ENCODE measurements at places on chromosomes 1 and 21. TPM values are rescaled to one million over a fixed set of nuclear protein-coding genes. Genes with fewer than 3 reads are reported as not detected.

GRCh38 chr1:202615501-202616354 is 94.5 kb downstream of the SYT2 start:
- H3K4me3 ChIP-seq, result no peak overlapping the region
- no peaks in the 10 kb centered on the region for H3K36me3 ChIP-seq
- DNase-seq, result no peak

- H3K36me3 ChIP-seq, result no peaks in the 10 kb centered on the region
- DNase-seq, result no peak
- H3K4me3 ChIP-seq, result no peak overlapping the region
Observed at GRCh38 chr1:2611031-2611501, 21.8 kb downstream of the MMEL1 start.

DNA sequence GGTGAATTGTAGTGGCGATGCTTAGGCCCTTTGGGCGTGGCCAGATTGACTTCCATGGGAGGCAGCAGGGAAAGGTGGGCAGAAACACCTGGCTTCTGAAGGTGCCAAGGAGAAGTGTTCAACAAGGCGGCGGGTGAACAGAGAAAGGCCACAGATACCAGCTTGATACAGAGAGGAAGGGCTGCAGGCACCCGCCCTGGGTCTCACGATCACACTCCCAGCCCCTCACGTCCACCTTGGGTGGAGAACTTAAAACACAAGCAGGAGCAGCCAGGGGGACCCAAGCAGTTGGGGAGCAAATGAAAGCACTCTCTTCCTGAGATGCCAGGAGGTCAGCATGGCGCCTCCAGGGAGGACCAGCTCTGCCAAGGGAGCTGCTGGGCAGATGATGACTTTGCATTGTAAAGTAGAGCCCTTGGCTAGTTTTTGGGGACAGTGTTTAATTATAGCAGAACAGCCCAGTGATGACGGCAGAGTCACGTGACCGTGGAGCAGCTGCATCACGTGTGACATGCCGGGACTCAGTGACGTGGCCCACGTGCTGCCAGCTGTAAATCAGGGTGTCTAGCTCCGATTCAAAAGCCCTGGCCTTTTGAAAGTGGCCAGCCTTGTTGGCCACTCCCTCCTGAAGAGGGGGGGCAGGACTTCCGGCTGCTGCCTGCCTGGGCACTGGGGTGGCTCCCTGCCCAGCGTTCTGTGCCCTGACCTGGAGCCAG is 19.0 kb downstream of the SLC37A1 start:
- peaks cover 18% of the 10 kb centered on the region for H3K4me1 ChIP-seq
- H3K27ac ChIP-seq, result no peak overlapping the region
- no peaks in the 10 kb centered on the region for H3K36me3 ChIP-seq
- DNase-seq, result no peak

DNA sequence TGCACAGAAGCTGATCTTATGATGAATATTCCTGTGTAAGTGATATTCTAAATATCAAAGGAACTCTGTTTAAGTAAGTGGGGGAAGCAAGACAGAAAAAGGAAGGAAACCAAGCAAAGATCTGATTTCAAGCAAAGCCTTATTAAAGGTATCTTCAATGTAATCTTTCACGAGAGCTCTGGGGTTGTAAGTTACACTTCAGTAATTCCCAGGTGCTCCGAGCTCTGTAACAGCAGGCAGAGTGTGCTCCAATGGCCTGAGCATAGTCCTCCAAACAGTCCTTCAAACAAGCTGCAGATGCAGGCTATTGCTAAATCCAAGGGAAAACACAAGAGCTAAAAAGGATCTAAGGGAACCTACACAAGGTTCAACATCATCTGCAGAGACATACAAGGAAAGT is 949.7 kb upstream of the TMPRSS15 start:
- no peak overlapping the region for H3K27ac ChIP-seq
- peaks cover 5% of the 10 kb centered on the region for H3K4me1 ChIP-seq
- H3K36me3 ChIP-seq, result no peaks in the 10 kb centered on the region
- no peak overlapping the region for H3K4me3 ChIP-seq
- H3K27me3 ChIP-seq, result no peaks in the 10 kb centered on the region

- no peak overlapping the region for H3K27ac ChIP-seq
- H3K36me3 ChIP-seq, result no peaks in the 10 kb centered on the region
- peak overlapping the region; percentile 67 for H3K4me3 ChIP-seq
Observed at GRCh38 chr1:210254298-210254697, 21.7 kb downstream of the SERTAD4 start.

GRCh38 chr1:59814180-59814900 is 409 bp upstream of the HOOK1 start:
- no peaks in the 10 kb centered on the region for H3K4me1 ChIP-seq
- H3K4me3 ChIP-seq, result no peak overlapping the region
- DNase-seq, result peak; percentile 84
- peak overlapping the region; percentile 85 for H3K27ac ChIP-seq

- no peak within 1 kb of the TSS for H3K27ac ChIP-seq
- H3K4me3 ChIP-seq, result no peak within 1 kb of the TSS
- H3K4me1 ChIP-seq, result peaks cover 9% of the 10 kb centered on the region
- H3K36me3 ChIP-seq, result peaks cover 19% of the 10 kb centered on the region
- H3K27me3 ChIP-seq, result peaks cover 10% of the 10 kb centered on the region
Observed at GRCh38 chr1:221741703-221742554, at the start of gene DUSP10. TSS of gene DUSP10 (minus strand) at chr1:221742089. CDS start at chr1:221739744, 2,345 bp downstream.

The TRABD2B gene
- total RNA-seq, result 2.2 TPM

The MROH7 gene
- 0.79 TPM for total RNA-seq

The BROX gene
- 32.5 TPM for total RNA-seq

The KRTAP11-1 gene
- total RNA-seq, result not detected
